Activated T-helper 1 cell treated with anti-CD3 and anti-CD28 coated beads, Interleukin-2, amount 50 U/mL, for 16 hours (primary cell): ENCODE measurements at places on chromosomes 5 and 9.

DNA sequence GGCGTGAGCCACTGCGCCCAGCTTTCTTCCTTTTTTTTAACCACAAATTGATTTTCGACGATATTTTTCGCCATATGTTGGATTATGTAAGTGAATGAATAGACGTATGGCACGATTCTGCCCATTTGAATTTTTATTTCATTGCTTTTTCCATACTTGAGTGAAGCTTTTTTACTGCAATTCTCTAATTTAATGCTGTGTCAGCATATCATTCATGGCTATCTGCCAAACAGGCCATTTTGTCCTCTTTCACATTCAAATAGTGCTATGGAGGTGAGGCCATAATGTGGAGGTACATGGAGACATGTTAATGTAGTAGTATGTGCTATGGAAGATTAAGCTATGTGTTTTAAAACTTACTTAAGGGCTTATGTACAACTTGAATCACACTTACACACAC, 152.1 kb upstream of the TUSC1 start:
- DNase-seq = no peak

DNA sequence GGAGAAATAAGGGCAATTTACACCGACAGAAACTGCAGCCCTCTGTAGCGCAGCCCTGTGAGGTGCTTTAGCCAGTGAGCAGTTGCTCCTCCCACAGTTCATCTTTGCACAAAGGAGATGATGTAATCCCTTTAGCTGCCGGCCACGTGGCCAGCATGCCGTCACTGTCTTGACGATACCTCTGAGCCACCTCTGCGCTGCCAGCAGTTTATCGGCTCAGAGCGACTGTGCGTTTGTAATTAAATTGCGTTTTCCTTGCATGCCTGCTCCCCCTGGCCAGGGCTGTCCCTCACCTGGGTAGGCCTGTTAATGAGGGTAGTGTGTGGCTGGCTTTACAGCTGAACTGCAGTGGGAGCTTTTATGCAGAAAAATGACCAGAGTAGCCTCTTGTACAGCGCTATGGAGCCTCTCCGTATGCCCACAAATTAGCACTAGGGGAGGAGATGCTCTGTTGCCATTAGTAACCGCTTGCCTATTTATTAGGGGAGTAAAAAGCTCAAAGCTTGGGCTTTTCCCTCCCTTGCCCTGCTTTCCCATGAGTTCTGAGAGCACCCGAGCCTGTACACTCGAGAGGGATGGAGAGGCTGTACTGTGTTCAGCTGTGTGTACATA, 107.0 kb downstream of the TRIO start:
- DNase-seq = no peak

- DNase-seq = no peak
Measured at GRCh38 chr5:172541099-172541772, 86.9 kb upstream of the SH3PXD2B start.

DNA sequence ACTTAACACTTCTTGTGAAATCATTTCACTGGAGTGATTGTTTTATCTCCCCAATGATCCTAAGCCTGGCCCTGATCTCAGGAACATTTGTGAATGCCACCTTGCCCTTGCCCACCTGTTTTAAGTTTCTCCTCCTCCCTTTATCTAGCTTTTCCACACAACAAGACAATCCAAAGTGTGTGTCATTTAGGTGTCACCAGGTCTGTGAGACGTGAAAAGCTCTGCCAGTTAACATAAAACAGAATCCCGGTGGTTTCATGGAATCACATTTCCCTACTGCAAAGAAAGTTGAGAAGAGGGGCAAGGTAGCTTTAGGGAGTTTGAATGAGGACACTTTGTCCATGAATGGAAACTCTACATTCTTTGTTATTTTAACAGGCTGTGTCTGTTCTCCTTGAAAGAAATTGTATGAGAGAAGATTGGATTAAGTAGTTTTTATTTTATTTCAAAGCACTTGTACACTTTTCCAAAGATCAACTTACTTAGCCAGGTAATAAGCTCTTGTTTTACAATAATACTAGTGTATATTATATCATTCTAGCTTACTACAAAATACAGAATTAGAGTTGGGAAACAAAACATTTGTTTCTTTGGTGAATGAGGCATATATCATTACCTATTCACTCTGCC, 239.0 kb downstream of the ISL1 start:
- no peak for DNase-seq

GRCh38 chr5:170451747-170452365, 52.0 kb upstream of the KCNIP1 start:
- DNase-seq = no peak

DNA sequence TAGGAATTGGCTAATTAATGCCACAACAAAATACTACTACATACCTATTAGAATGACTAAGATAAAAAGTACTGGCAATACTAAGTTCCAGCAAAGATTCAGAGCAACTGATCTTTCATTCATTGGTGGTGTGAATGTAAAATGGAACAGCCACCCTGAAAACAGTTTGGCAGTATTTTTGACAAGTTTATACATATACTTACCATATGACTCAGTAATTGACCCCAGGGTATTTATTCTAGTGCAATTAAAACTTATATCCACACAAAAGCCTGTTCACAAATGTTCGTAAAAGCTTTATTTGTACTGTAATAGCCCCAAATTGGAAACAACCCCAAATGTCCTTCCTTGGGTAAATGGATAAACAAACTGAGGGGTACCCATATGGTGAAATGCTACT, 270.8 kb upstream of the ACTBL2 start:
- DNase-seq = no peak

DNA sequence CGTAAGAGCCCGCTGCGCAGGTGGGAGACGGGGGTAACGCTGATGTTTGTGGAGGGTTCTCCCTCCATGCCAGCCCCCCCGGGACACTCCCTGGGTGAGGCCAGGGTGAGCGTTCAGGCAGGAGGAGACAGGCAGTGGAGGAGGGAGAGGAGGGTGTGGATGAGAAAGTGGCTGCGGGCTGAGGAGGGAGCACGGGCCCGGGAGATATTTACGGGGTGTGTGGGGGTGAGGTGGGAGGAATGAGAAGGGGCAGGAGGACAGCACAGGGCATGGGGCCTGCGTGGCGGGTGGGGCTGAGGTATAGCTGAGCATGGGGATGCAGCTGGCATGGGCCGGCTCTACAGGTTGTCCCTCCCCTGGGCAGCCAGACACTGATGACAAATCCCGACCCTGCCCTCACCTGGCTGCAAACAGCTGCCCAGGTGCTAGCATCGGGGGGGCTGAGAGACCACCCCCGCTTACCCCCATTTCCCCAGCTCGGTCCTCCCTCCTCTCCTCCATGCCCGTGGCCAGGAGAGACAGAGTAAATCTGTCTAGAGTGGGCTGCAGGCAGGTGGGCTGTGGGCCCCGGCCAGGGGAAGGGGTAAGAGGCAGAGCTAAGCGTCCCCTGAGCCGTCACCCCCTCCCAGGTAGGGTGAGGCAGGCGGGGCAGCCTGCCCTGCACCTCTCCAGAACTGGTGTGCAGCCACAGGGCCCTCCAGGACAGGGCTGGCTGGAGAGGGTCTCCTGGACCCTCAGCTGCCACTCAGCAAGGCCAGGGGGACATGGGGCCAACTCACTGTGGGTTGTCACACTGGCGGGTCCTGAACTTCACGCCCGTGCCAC, 79.2 kb downstream of the ZNF354C start:
- DNase-seq = no peak

GRCh38 chr5:32264957-32265572, 47.7 kb downstream of the MTMR12 start:
- DNase-seq = no peak

DNA sequence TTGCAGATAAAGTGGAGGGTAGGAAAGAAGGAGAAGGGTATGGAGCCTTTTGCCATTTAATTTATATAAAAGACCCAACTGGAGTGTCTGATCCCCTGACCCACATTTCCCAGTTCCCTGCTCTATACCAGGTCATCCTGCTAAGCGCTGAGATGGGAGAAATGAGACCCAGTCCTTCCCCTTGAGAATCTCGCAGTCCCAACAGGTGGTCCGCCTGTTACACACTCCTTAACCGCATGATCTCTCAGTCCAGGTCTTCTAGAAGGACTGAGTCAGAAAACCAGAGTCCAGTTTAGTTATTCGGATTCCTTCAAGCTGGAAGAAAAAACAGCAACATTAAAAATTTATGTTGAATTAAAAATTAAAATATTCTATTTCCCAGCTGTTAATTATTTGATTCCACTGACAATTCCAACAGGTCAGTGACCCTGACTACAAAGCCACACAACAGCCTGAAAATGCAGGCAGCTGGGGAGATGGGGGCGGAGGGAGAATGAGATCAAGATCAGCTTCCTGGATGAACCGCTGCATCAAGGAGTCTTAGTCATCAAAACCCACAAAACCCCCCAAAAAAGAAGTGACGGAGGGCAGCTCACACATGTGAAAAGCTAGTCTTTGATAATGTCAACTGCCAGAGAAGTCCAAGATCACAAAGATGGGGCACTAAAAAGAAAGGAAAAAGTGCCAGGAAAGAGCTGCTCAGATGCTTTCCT, 44.0 kb downstream of the GGTA1 start:
- no peak for DNase-seq

DNA sequence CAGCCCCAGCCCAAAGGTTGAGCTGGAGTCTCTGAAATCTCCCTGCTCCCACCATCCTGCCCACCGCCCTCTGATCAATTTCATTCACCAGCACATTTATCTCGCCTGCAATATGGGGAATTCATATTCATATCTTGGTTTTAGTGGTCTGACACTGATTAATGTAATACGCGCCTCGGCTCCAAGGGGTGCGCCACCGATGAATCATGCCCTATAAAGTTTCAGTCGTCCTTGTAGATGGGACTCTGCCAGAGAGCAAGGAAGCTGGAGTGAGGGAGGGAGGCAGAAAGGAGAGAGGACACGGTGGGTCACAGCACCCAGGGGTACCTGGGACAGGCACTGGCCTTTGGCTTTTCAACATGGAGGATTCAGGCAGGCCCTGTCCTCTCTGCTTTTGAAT, 8.9 kb downstream of the IRX1 start:
- DNase-seq = no peak

- no peak for DNase-seq
Measured at GRCh38 chr9:135328485-135329417, 150.8 kb upstream of the PPP1R26 start.

- DNase-seq = no peak
Measured at GRCh38 chr9:18800579-18800978, 232.4 kb downstream of the SAXO1 start.

- no peak for DNase-seq
Measured at GRCh38 chr5:146034605-146035004, 70.8 kb downstream of the PLAC8L1 start.

DNA sequence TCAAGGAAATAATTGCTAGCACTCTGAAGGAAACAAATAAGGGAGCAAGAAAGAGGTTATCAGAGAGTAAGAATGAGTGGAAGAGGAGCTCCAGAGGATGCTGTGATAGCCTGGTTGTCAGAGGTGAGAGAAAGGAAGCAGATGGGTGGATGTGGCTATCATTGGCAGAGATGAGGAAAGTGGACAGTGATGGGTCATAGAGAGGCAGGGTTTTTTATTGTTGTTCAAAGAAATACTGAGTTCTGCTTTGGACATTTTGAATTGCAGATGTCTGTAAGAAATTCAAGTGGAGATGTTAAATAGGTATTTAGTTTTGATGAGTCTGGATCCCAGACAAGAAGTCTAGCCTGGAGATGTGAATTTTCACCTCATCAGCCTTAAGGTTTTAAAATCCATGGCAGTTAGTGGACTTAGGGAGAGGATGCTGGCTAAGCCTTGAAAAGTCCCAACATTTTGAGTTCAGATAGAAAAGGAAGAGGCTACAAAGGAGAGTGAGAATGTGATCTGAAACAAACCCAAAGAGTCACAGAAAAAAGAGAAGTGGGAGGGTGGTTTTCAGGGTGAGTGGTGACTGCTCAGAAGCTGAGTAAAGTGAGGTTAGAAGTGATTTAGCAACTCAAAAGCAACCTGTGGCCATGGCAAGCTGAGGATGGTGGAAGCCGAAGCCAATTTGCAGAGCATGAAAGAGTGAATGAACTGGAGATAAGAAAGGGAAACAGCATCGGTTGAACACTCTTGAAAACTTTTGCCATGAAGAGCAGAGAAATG, 50.4 kb downstream of the PPIC start:
- no peak for DNase-seq

- DNase-seq = no peak
Measured at GRCh38 chr5:116553366-116553765, 21.3 kb downstream of the SEMA6A start.

- no peak for DNase-seq
Measured at GRCh38 chr5:82129723-82130285, 148.3 kb downstream of the RPS23 start.

GRCh38 chr5:82211855-82212572, 66.1 kb downstream of the RPS23 start:
- DNase-seq = no peak

DNA sequence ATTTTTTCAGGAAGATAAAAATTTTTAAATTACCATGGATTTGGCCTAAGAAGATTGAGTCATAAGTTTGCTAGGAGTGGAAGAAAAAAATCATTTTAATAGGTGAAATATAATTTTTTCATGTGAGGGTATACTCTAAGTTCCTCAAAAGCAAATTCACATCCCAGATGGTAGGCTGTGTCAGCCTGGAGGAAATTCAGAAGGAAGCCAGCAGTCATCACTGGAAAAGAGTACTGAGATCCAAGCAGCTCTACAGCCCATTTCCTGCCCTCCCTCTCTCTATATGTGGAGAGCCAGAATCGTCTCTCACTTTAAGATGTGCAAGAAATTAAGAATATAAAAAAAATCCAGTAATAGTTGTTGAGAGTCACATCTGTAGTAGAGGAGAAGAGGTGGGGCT, 126.5 kb upstream of the CDH18 start:
- no peak for DNase-seq

DNA sequence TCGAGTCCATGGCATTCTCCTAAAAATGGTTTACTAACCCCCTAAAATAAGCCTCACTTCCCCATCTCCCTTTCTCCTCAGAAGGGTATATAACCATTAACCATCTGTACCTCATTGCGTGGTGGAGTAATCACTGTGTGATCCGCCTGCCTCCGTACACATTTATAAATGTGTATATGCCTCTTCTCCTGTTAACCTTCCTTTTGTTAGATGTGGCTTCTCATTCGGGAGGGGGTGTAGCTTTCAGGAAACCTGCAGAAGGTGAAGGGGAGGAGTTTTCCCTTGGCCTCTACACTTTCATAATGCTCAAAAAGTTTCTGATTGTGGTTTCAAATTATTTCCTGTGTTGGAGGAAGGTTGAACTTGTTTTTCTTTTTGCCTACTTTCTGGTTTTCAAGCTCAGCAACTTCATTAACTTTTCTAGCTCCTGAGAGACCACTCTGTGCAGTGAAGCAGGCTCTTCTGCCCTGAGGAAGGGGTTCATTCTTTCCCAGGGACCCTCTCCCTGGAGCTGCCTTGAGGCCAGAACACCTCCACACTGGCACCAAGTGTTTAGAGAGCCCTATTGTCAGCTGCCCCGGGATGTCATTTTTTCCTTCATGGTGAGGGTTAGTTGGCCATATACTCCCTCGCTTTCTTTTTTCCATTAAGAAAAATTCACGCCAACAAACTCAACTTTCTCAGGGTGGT, 46.9 kb downstream of the RASGRF2 start:
- DNase-seq = peak; percentile 31
